ENCODE measurements at places on chromosomes 3 and 15.

- no peak for DNase-seq
Measured at GRCh38 chr3:122893754-122894668, 99.1 kb downstream of the SLC49A4 start.

DNA sequence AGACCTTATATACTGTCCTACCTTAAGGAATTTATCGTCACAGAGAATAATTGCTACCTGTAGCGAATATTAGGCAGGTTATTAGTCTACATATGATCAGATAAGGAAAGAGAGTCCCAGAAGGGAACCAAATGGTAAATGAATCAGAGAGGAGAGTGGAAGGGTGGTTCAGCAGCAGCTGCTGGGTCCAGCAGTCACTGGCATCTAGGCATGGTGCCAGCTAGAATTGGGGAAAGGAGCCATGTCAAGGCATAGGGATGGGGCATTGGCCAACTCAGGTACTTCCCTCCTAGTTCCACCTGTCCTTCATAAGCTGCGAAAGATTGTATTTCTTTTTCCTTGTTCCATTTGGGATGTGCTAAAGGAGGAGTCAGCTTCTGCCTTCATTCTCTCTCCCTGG, 23.4 kb downstream of the HACD3 start:
- DNase-seq, result no peak

- DNase-seq, result no peak
Measured at GRCh38 chr3:183161552-183162336, 790 bp downstream of the LAMP3 start.

- no peak for DNase-seq
Measured at GRCh38 chr3:166110102-166110501, 272.9 kb upstream of the BCHE start.

DNA sequence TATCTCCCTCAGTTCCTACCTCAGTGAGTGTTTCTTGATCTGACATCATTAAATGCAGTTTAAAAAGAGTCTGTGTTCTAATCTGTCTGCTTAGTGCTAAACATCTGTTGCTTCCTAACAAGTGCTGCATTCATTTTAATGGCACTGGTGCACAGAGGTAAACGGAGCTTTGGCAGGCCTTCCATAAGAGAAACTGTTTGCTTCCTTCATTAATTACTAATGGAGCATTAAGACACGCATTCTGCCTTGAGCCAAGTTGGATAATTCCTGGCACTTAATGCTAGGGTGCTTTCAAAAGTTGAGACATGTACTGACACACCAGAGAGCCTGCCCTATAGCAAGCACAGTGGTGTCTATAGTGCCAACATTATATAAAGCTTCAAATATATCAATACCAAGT, 34.7 kb downstream of the SCG5 start:
- DNase-seq, result no peak

Data from RWPE2 (cell line).